WERI-Rb-1 (cell line): ENCODE measurements at places on chromosomes 13 and 19.

DNA sequence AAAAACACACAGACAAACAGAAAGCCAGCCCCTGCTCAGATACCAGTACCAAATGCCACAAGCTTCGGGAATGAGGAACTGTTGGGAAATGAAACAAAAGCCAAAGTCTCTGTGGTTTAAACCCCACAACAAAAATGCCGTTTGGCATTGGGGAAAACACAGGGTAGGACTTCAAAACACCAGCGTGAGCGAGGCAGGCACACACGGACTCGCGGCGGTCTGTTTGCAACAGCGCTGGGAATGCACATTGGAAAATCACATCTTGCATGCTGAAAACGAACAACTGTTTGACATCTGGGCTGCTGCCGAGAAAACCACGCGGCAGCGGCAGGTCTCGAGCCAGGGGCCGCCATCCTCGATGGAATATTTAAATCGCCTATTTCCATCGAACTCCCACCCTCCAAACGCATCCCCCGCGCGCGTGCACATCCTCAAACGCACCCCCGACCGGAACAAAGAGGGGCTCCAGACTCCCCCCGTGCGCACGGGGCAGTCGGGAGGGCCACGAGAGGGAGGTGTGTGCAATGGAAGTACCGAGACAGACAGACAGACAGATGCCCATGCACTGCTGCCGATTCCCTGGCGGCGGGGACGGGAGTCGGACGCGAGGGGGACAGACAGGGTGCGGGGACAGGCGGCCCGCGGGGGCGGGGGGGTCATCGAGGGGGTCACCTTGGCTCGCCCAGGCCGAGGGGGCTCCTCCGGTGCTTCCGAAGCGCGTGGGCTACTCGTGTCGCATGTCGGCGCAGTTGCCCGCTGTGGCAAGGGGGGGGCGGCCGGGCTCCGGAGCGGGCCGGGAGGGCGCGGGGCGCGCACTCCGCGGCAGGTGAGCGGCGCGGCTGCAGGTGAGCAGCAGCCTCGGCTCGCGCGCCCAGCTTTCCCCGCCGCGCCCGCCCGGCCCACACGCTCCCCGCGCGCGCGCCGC is at the start of gene GPR12:
GPR12 (minus strand) TSS at position 880 of the 925 bp plus-strand sequence. CDS start 959 bp downstream, outside the sequence.
- DNase-seq: peak; percentile 44

DNA sequence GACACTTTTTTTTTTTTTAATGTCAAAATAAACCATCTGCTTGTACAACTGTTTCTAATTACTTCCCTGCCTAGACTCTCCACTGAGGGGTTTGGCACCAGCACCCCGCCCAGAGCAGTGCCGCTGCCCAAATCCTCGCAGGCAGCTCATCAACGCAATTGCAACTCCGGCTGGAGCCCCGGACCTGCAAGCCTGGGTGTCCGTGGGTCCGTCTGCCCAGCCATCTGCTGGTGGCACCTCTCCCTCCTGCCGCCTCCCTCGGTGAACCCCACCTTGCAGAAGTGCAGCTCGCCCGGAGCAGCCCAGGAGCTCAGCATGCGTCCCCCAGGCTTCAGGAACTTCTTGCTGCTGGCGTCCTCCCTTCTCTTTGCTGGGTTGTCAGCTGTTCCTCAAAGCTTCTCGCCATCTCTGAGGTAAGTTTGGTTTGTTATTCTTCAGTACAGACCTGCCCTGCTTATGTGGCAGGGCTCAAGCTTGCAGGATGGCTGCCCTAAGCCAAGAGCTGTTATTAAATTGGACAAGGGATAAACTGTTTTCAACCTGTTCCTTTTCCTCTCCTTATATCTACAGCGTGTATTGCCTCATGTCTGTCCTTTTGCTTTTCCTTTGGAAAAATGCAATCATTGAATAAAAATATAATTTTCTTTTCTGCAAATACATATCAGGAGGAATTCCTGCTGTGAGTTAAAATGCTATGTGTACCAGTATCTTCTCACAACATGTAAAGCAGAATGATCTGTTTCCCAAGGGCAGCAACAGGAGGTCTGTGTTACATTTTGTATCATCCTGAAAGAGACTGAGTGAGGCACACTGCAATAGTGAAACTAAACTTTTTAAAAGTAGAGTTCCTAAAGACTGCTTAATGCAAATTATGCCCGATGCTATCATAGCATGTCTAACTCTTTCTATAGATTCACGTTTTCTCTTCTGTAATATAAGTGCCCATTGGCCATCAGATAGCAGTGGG is at the start of gene ITGBL1:
ITGBL1 (plus strand) TSS at position 157 of the 967 bp plus-strand sequence; CDS start at position 316, 159 bp downstream.
- DNase-seq: peak; percentile 71

- DNase-seq: peak; percentile 28
Measured at GRCh38 chr19:38650172-38650775, 2.8 kb downstream of the ACTN4 start.

DNA sequence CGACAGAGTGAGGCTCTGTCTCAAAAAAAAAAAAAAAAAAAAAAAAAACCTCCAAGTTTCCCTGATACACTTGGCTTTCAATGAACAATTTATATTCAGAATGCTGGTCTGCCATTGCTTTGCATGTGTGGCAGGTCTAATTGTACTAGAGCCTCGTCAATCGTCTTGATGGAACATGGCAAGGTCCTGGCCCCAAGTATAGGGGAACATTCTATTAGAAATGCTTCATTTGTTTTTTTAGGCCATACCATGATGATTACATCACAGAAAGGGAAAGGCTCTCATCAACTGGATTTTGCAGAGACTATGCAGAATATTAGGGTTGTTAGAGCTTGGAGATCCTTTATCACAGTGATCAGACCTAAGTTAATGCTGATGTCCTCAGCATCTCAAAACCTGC is 28.0 kb downstream of the SPRY2 start:
- no peak for DNase-seq

- DNase-seq: no peak
Measured at GRCh38 chr19:3778104-3778867, 6.3 kb upstream of the RAX2 start.

GRCh38 chr19:18542941-18543813 is at the start of gene FKBP8:
Gene FKBP8 (minus strand): TSS chr19:18543573. CDS start chr19:18541970, 1,603 bp downstream.
- peak; percentile 92 for DNase-seq

DNA sequence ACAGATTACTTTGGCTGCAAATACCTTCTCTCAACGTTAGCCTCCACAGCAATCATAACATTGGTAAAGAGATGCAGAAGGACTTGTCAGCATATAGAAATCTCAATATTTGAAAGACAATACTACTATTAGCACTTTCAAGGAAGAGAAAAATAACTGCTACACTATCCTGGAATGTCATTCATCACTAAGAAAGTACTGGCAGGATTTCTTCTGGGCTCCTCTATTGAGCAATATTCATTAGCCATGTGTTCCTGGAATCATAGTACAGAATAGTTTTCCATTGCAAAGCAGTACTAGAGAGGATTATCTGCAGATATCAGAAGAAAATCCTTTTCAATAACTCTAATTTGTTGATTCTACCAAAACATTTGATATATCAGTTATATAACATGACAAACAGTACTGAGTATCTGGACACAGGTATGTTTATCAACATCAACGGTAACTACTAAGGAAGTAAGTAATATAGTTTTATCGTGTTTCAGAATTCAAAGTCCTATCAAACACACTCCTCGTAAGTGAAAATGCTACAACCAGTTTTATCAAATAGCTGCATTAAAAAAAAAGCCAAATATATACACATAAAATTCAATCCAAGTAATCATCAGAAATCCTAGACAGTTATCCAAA is 27.3 kb downstream of the INTS6 start:
- no peak for DNase-seq

DNA sequence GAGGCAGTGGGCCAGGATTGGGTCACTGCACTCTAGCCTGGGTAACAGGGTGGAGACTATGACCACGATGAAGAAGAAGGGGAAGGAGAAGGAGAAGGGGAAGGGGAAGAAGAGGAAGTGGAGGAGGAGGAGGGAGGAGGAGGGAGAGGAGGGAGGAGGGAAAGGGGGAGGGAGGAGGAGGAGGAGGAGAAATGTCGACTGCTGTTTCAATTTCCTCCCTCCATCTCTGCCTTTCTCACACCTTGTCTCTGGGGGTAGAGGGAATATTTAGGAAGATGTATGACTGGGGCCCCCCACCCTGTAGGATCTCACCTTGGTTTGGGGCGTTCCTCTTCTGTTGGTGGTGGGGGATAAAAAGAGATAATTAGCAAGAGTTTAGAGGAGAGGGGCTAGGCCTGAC is 3.8 kb downstream of the TNNT1 start:
- no peak for DNase-seq

DNA sequence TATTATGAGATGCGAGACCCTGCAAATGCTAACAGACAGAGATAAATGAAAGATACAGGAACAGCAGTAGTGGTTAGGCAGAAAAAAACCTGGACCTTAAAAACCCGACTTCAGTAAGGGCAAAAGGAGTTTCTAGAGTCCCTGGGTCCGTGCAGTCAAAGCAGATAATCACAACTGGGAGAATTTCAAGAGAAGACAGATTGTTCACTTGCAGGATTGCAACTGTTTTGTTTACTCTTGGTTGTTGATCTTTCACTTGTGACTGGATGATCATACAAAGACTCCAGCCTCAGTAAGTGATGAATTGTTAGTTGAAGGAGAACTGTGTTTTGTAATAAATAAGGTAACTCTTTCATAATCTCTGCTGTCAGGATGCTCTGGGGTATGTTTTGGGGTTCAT is 135.1 kb downstream of the GPC6 start:
- no peak for DNase-seq

GRCh38 chr13:33727297-33728083 is 90.5 kb upstream of the RFC3 start:
- no peak for DNase-seq

DNA sequence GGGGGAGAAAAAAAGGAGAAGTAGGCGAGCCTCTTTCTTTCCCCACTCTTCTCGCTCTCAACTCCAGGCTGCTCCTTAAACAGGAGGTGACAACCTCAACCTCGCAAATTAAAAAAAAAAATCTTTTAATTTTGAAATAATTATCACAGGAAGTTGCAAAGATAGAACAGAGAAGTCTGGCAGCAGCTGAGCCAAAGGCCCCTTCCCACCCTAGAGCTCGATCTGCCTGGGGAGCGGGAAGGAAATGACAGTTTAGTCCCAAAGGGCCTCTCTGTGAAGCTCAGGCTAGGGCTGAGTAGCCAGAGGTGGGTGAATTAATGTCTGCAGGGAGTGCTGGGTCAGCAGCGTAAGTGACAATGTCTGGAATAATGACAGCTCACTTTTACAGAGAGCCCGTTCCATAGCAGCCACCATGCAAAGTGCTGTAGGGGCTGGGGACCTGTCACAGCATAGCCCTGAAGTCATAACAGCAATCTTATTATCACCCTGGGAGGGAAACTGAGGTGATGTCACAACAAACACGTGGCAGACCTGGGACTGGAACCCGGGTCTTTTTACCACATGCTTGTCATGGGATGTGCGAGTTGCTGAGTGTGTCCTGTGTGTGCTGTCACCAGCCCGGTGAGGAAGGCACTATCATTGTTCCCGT is 8.8 kb upstream of the CD22 start:
- DNase-seq: no peak

DNA sequence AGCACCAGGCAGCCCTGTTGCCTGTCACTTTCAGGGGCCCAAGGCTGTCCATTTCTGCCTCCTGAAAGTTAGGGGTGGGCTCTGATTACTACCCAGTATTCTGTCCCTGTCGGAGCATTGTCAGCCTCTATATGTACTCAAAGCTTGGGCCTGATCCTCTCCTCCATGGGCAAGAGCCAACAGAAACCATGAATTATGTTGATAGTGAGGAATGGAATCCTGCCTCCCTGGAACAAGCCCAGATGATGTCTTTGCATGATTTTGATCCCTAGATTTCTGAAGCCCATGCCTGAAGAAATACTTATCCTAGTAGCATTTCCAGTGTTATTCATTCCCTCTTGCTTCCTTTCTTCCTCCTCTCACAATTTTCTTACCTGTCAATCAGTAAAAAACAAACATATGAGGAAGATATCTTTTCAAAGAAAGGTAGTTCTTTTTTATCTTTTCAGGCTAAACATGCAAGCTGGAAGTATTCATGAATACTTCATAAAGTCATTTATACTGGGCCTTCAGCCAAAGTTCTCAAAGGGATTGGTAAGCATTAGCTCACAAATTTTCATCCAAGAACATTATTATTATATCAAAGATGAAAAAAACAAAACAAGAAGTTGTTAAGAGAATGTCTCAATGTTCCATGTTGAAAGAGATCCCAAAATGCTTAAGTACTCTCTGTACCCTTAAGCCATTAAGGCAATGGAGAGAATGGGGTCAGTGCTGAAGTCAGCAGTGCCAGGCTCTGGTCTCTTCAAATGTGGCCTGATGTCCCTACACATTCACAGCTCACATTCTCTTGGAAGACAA is 171.7 kb downstream of the NHLRC3 start:
- no peak for DNase-seq

GRCh38 chr19:29715701-29716581 is 880 bp upstream of the C19orf12 start:
- no peak for DNase-seq
